ENCODE measurements at places on chromosomes 11 and 22. TPM values are rescaled to one million over a fixed set of nuclear protein-coding genes. Genes with fewer than 3 reads are reported as not detected.

DNA sequence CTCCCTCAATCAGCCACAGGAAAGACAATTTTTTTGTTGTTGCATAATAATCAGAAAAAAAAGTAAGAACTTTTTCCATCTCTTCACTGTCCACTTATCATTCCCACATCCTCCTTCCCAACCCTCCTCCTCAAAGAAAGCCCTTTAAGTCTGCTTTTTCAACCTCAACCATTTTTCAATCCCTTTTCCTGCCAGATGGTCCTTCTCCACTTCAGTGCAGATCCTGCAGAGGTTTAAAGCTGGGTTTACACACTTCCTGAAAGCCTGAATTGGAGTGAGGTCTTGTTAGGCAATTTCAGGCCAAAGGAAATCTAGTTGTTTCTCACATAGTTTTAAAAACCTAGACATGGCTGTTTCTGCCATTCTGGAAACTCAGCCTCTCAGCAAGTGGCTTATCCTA, 78.3 kb downstream of the RPL27A start:
- DNase-seq = no peak

DNA sequence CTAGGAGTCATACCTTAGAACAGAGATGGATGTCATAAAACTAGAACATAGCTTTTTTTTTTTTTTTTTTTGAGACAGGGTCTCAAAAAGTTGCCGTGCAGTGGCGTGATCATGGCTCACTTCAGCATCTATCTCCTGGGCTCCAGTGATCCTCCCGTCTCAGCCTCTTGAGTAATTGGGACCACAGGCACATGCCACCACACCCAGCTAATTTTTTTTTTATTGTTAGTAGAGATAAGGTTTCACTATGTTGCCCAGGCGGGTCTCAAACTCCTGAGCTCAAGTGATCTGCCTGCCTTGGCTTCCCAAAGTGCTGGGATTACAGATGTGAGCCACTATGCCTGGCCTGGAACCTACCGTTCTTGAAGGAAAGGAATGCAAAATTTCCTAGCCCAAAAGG, 8.8 kb upstream of the CEP295 start:
- no peak for DNase-seq

GRCh38 chr11:38013157-38013556, 1415.1 kb upstream of the RAG2 start:
- no peak for DNase-seq

Gene OR52E1
- not detected for total RNA-seq

GRCh38 chr11:10716122-10716521, 22.6 kb upstream of the IRAG1 start:
- DNase-seq = no peak

Gene PNPLA2
- total RNA-seq = 77.4 TPM

DNA sequence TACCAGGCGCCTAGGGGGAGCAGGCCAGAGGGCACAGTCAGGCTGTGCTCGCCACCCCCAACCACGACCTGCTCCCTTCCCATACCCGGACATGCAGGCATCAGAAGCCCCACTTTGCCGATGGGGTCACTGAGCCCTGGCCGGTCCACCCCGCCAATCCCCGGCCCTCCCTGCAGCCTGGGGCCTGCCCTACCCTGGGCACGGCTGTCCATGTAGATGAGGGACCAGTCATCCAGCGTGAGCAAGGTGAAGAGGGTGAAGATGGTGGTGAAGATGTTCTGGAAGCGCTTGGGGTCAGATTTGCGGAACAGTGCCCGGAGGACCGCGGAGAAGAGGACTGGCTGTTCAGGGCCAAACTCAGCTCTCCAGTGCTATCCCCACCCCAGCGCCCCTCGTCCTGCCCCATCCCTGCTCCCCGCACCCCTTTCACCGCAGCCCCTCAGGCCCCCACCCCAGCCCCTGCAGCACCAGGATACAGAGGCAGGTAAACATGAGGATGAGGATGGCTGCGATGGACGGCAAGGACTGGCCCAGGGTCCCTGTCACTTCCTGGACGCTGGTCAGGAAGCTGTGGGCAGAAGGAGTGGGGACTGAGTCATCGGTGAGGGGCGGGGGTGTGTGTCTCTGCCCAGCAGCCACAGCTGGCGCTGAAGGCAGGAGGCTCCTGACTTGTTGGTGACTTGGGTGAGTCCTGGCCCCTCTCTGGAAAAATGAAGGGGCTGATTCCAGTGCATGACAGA, 5.5 kb downstream of the CATSPER1 start:
- no peak for DNase-seq

GRCh38 chr11:68297812-68298658, 14.4 kb upstream of the LRP5 start:
- DNase-seq = peak; percentile 88

GRCh38 chr11:68340784-68341556, 28.6 kb downstream of the LRP5 start:
- no peak for DNase-seq

GRCh38 chr22:48065892-48066291, 1303.4 kb downstream of the TBC1D22A start:
- DNase-seq = no peak

DNA sequence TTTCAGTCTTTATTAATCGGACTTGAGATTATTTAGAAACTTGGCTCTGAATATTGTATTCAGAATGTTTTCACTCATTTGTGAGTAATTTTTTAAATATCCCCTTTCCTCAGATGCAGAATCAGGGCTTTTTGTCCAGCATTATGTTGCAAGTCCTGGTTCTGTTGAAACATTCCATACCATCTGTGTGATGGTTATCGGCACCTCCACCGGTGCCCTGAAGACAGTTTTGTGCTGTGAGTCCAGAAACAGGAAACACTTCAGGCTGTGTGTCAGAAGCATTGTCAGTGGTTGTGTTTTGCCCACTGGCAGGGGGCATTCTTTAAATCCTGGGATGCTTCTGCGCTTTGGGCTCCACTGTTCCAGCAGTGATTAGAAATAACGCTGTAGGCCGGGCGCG, 20.4 kb downstream of the CDPF1 start:
- no peak for DNase-seq

Gene OR8D1
- not detected for total RNA-seq

- DNase-seq = no peak
Observed at GRCh38 chr11:46117842-46118241, 3.4 kb downstream of the PHF21A start.

DNA sequence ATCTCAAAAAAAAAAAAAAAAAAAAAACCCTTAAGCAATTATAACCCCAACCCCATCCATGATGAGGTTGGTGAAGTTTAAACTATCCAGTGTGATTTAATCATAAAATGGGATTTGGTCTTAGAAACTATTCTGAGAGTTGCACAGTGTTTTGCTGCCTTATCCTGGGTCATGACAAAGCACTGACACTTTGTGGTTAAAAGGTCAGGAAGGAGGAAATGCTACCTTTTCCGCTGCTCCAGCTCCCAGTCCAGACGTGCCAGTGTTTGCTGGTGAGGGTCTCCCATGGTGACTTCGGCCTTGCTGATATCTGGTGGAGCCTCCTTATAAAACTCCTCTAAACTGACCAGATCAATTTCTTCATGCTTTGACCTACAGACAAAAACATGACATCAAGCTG, 14.5 kb downstream of the THOC5 start:
- no peak for DNase-seq

DNA sequence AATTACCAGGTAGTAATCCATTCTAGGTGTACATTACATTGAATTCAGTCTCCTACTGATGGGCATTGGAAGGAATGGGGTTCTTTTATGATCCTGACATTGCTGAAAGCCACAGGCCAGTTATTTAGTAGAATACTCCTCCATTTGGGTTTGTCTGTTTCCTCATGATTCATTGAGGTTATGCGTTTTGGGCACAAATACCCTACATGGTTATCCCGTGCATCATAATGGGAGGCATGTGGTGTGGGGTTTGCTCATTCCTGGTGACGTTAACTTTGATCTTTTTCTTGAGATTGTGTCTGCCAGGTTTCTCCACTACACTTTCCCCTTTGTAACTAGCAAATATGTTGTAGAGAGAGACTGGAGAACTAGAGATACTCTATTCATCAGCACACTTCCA, 5.5 kb downstream of the FOLR3 start:
- DNase-seq = no peak

DNA sequence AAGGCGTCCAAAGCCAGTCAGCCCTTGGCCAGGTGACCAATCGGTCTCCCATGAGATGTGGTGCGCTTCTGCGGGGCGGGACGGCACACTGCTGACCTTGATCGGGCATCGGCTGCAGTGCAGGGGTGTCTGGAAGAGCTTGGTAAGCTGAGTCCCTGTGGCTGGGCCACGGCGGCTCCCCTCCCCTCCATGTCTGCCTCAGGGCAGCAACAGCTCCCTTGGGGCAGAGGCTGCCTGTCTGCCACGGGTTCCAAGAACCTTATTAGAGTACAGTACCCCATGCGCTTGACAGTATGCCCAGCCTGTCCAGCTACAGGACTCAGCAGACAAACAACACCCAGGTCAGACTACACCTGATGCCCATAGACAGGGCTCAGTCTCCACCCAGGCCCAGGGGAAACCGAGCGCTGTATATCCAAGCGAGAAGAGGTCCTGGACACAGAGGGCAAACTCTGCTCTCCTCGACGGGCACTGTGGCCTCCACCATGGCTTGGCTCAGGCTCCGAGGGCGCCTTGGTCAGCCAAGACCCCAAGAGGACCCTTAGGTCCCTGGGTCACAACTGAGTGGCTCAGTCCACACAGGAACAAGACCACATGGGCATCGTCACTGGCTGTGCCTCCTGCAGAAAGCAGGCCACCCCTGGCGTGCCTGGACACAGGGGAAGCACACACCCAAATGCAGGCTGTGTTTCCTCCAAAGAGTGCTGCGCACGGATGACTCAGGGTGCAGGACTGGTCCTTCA, 18.9 kb downstream of the TSPAN32 start:
- peak; percentile 53 for DNase-seq

DNA sequence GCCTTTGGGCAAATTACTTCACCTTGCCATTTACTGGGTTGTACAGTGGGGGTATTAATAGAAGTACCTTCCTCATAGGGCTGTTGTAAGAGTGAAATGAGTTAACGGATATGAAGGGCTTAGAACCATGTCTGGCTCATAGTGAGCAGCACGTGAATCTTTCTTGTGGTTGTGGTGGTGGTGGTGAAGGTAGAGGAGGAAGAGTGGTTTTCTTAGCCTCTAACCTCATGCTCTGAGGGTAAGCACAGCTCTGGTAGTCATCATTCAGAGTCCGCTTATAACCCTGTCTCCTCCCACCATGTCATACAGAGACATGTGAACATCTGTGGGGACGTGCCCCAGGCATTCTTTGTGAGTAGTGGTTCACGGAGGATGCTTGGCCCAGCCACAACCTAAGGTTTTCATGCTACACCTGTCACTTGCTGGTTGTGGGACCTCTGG, 43.6 kb downstream of the TEAD1 start:
- DNase-seq = no peak

DNA sequence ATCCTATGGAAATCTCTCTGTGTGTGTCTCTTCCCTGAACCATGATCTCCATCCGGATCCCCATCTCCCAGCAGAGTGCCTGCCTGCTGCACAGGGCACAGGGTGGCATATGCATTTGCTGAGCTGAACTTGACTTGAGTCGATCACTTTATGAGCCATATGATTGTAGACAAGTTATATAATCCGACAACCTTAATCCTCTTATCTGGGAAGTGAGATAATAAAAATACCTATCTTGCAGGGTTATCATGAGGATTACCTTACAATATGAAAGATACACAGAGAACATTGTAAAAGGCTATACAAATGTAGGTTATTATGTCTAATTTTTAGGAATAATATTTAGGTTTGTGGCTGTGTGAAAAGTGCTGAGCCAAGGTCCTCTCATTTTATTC, 124.5 kb downstream of the ST3GAL4 start:
- DNase-seq = no peak

Gene SYNGR1
- 52.5 TPM for total RNA-seq

Gene RTN4RL2
- 0.64 TPM for total RNA-seq

Gene MN1
- 2.4 TPM for total RNA-seq

Gene VWCE
- total RNA-seq = 1.7 TPM

Gene CHRM1
- 4.9 TPM for total RNA-seq

Gene SCGB1D2
- total RNA-seq = 614 TPM

GRCh38 chr22:40491990-40492631, 121.7 kb downstream of the SGSM3 start:
- DNase-seq = no peak

Gene C22orf23
- total RNA-seq = not detected

DNA sequence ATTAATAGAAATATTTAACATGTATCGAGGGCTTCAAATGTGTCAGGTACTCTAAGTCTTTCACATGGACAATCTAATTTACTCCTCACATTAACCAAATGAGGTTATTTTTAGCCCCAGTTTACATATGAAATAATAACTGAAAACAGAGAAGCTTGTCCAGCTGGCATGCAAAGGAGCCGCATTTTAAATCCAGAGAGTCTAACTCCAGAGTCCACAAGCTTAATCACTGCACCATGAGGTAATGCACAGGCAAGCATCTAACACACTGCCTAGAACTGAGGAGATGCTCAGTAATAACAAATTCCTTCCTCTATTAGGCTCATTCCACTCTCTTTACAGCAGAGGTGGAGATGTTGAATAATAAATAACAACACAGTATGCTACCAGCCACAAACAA, 165.7 kb upstream of the GUCY1A2 start:
- no peak for DNase-seq

GRCh38 chr11:61375761-61376108, 13.6 kb downstream of the TMEM138 start:
- DNase-seq = no peak

Gene C11orf91
- not detected for total RNA-seq

DNA sequence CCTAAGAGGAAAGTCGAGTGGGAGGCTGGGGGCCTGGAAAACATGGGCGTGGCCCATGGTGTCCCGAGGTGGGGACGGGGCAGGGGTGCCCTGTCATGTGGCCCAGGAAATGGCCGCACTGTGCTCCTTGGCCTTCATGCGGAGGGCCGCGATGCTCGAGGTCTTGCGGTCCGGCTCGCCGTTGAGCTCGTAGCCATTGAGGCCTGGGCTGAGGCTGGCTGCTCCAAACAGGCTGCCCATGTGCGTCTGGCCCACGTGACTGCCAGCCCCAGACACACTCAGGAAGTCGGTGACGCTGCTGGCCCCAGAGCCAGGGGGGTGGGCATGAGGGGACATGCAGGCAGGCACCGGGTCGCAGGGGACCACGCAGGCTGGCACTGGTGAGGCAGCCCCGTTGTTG, 45.2 kb downstream of the ALX4 start:
- no peak for DNase-seq

Gene KCNK4
- total RNA-seq = not detected

- no peak for DNase-seq
Observed at GRCh38 chr11:115181538-115181937, 322.7 kb downstream of the CADM1 start.
